ENCODE measurements at places on chromosomes 12 and 14.

- no peak overlapping the region for H3K27ac ChIP-seq
- no peaks in the 10 kb centered on the region for H3K27me3 ChIP-seq
- no peak for DNase-seq
- H3K4me3 ChIP-seq = no peak overlapping the region
- H3K36me3 ChIP-seq = peaks cover 7% of the 10 kb centered on the region
- H3K4me1 ChIP-seq = no peaks in the 10 kb centered on the region
Observed at GRCh38 chr12:71639341-71639760, 24.3 kb downstream of the ZFC3H1 start.

- no peaks in the 10 kb centered on the region for H3K36me3 ChIP-seq
- DNase-seq = no peak
- H3K27ac ChIP-seq = peak overlapping the region; percentile 55
- peaks cover 49% of the 10 kb centered on the region for H3K4me1 ChIP-seq
Observed at GRCh38 chr12:111412830-111413441, 7.2 kb downstream of the SH2B3 start.

- no peak overlapping the region for H3K4me3 ChIP-seq
- no peaks in the 10 kb centered on the region for H3K27me3 ChIP-seq
- H3K27ac ChIP-seq = no peak overlapping the region
Observed at GRCh38 chr12:66898700-66899469, 220.0 kb upstream of the GRIP1 start.

DNA sequence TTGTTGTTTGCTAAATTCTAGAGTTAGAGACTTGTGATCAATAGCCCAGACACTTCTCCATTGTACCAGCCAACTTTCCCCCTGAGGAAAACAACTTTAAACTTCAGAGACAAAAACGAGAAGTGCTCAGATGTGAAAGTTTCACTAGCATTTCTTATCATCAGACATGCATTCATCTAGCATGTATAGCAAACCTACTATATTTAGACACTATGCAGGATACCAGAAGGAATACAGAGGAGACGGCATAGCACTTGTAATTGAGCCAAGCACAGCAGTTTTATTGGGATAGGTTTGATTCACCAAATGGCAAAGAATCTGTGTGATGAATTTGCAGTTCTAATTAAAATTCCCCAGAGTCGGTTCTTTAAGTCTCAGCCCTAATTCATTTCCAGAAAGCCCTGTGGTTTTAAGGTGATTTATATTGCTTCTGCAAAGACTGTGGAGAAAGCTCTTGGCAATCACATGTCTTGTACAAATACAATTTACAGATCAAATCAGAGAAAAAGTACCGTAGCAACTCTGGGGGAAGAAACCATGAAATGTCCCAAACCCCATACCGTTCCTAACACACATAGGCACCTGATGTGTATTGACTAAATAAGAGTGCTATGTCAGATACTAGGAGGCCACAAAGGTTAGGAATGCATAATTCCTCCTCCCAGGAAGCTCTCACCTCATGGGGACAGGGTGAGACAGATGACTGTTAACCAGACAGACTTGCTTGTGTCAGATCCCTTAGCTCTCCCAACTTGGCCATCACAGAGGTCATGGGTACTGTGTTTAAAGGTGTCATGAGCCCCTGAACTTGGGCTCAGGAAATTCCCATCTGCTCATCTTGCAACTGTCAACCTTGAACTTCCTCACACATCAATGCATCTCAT is 69.6 kb upstream of the KRAS start:
- no peak overlapping the region for H3K4me3 ChIP-seq
- H3K27me3 ChIP-seq = no peaks in the 10 kb centered on the region
- H3K36me3 ChIP-seq = no peaks in the 10 kb centered on the region
- peak; percentile 67 for DNase-seq

DNA sequence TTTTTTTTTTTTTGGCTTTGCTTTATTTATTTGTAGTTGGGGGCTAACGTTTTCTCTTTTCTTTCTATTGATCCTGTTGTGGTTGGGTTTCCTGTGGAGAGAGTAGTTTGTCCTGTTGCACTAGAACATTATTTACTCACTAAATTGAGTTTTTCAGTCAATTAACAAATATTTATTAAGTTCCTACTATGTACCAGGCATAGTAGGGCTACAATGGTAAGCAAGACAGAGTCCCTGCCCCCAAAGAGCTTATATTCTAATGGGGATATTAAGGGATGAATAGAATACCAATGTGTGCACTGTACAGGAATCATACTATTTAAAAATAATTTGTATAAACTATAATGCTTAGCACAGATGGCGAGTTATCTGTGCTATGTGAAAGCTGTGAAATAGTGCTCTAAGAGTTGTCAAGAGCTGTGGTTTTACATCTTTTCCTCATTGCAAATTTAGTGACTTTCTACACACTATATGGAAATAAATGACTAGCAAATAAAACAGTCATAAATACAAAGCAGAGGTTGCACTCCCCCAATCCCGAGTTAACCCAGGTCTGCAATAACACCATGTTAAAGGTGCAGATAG is 94.9 kb downstream of the GPR135 start:
- H3K27ac ChIP-seq = no peak overlapping the region
- H3K36me3 ChIP-seq = peaks cover 3% of the 10 kb centered on the region
- no peak overlapping the region for H3K4me3 ChIP-seq
- H3K27me3 ChIP-seq = no peaks in the 10 kb centered on the region
- DNase-seq = no peak
- H3K4me1 ChIP-seq = no peaks in the 10 kb centered on the region

- H3K27ac ChIP-seq = no peak overlapping the region
- H3K4me1 ChIP-seq = peaks cover 10% of the 10 kb centered on the region
- DNase-seq = peak; percentile 64
- H3K27me3 ChIP-seq = no peaks in the 10 kb centered on the region
- H3K4me3 ChIP-seq = no peak overlapping the region
- no peaks in the 10 kb centered on the region for H3K36me3 ChIP-seq
Observed at GRCh38 chr14:30210630-30211029, 283.0 kb upstream of the PRKD1 start.

DNA sequence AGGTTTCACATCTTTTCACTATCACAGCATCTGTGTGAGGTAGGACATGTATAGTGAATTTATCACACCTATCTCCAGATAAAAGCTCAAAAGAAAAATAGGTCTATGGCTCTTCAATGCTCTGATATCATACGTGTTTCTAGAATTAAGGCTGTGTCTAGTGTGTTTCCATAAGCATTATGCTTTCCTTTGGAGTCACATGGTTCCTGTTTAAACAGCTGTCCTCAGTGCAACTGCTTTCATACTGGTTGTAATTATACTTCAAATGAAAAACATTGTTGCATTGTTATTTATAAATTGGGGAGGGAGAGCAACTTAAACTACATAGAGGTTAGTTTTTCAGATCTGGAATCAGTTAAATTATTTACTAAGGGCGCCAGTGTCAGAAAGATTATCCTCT is 151.6 kb downstream of the SYT1 start:
- no peak overlapping the region for H3K4me3 ChIP-seq
- no peak for DNase-seq
- no peaks in the 10 kb centered on the region for H3K27me3 ChIP-seq
- no peaks in the 10 kb centered on the region for H3K36me3 ChIP-seq

- H3K36me3 ChIP-seq = peaks cover 25% of the 10 kb centered on the region
- H3K27me3 ChIP-seq = no peaks in the 10 kb centered on the region
- H3K4me1 ChIP-seq = peaks cover 19% of the 10 kb centered on the region
- peak overlapping the region; percentile 78 for H3K27ac ChIP-seq
Observed at GRCh38 chr12:124369055-124369826, 74.3 kb downstream of the RFLNA start.

DNA sequence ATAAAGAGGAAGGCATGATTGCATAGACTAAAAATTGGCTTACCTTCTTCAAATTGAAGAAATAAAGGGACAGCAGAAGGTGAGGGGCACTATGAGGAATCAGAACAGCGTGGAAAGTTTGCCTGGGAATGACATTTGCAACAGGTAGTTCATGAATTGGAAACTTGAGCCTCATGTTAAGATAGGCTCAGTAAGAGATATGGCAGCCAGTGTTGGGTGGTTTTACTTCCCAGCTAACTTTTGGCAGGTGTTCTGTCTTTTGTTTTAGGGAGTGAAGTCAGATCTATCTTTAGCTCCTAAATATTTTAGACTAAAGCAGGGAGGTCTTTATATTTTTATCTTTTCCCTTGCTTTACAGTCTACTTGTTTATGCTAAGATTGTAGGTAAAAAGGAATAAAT is 122.4 kb downstream of the ANO6 start:
- no peak overlapping the region for H3K4me3 ChIP-seq
- H3K36me3 ChIP-seq = no peaks in the 10 kb centered on the region
- peaks cover 5% of the 10 kb centered on the region for H3K4me1 ChIP-seq

- no peak overlapping the region for H3K4me3 ChIP-seq
- no peak overlapping the region for H3K27ac ChIP-seq
- no peaks in the 10 kb centered on the region for H3K4me1 ChIP-seq
Observed at GRCh38 chr12:94504386-94504785, 44.7 kb upstream of the CEP83 start.

- no peak overlapping the region for H3K27ac ChIP-seq
- H3K4me1 ChIP-seq = peaks cover 2% of the 10 kb centered on the region
- H3K27me3 ChIP-seq = no peaks in the 10 kb centered on the region
Observed at GRCh38 chr14:61713724-61714437, 18.6 kb downstream of the HIF1A start.

GRCh38 chr14:65079768-65080167 is 22.5 kb downstream of the MAX start:
- H3K4me3 ChIP-seq = no peak overlapping the region
- no peak for DNase-seq
- no peaks in the 10 kb centered on the region for H3K27me3 ChIP-seq
- peaks cover 19% of the 10 kb centered on the region for H3K36me3 ChIP-seq
- no peak overlapping the region for H3K27ac ChIP-seq

DNA sequence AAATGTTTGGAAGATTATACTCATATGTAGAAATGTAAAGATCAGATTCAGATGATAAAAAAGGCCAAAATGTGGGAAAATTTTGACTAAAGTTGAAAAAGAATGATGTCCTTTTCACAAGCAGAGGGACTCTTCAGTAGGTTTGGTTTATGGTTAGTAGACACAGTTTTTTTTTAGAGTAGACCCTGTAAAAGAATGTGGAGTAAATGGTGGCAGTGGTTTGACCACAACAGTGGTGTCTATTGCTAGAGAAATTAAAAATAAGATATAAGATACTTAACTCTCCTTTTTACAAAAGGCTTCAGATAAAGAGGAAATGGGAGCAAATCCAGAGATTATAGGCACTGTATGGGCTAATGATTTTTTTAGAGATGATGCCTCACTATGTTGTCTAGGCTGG is 21.8 kb downstream of the RAP1B start:
- peaks cover 4% of the 10 kb centered on the region for H3K4me1 ChIP-seq
- no peak overlapping the region for H3K27ac ChIP-seq

GRCh38 chr12:47207340-47207717 is 127.6 kb upstream of the AMIGO2 start:
- H3K27ac ChIP-seq = no peak overlapping the region
- H3K4me3 ChIP-seq = no peak overlapping the region
- no peak for DNase-seq
- H3K27me3 ChIP-seq = no peaks in the 10 kb centered on the region

- H3K36me3 ChIP-seq = peaks cover 1% of the 10 kb centered on the region
- peak; percentile 87 for DNase-seq
- H3K4me3 ChIP-seq = no peak overlapping the region
- H3K4me1 ChIP-seq = peaks cover 14% of the 10 kb centered on the region
- no peaks in the 10 kb centered on the region for H3K27me3 ChIP-seq
- peak overlapping the region; percentile 4 for H3K27ac ChIP-seq
Observed at GRCh38 chr12:106415134-106415533, 57.6 kb downstream of the POLR3B start.

DNA sequence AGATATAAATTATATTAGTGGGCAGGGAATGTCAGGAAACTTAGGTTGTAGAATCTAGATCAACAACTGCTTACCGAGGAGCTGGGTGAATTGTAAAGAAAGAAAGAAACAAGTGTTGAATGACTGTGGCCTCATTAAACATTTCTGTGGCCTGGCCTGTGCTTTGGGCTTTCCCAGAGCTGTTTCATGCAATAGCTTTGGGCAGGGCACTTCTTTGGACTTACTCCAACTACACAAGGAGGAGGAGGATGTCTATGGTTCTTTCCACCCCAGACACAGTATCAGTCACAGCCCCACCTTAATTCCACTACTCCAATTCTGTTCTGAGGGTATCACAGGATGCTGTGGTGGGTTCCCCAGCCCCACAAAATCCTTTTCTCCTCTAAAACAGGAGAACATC is 38.0 kb downstream of the DPF3 start:
- no peaks in the 10 kb centered on the region for H3K27me3 ChIP-seq
- DNase-seq = peak; percentile 73
- H3K36me3 ChIP-seq = no peaks in the 10 kb centered on the region

- H3K27me3 ChIP-seq = no peaks in the 10 kb centered on the region
- no peaks in the 10 kb centered on the region for H3K4me1 ChIP-seq
- H3K4me3 ChIP-seq = no peak overlapping the region
- no peak for DNase-seq
Observed at GRCh38 chr12:111168009-111168900, 200.6 kb downstream of the PHETA1 start.

DNA sequence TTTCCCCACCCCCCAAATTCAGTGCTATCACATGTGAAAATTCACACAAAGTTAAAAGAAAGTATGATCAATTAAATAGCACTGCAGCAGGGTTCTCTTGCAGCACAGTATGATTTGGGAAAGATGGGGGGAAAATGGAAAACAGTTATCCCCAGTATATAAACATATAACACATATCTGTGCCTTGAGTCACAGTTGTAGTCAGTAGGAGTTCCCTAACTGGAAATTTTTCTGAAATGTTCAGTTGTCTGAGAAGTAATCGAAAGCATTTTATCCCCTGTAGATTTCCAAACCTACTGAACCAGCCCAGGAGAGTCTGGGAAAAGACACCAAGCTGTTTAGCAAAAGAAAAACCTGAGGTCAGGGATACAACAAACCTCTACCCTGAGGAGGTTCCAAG is 47.0 kb downstream of the C12orf50 start:
- H3K36me3 ChIP-seq = no peaks in the 10 kb centered on the region
- H3K27ac ChIP-seq = no peak overlapping the region
- no peaks in the 10 kb centered on the region for H3K4me1 ChIP-seq
- DNase-seq = peak; percentile 50

DNA sequence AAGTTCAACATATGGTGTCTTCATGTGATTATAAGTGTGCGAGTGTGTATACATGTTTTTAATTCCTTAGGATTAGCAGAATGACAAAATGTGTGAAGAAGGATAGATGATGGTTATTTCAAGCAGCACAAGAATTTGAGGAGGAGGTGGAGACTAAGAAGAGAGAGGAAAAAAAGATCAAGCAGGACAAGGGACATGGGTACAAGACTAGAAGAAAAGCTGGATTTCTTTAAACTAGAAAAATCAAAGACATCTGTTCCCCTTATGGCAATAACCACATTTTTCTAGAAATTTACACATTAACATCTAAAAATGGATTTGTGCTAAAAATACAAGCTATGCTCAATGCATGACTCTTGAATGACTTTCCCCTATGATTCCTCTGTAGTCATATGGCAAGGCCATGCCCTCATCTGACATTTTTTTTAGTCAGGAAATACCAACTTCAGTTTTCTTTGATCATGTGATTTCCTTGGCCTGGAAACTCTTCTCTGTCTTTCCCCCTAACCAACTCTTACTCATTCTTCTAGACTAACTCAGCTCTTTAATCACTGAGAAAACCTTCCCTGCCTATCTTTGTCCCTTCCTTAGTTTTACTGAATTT is 435.8 kb downstream of the NRXN3 start:
- H3K36me3 ChIP-seq = no peaks in the 10 kb centered on the region
- DNase-seq = peak; percentile 91
- H3K27me3 ChIP-seq = no peaks in the 10 kb centered on the region

All from fibroblast of lung (primary cell).